ENCODE measurements at places on chromosomes 2 and 18.

DNA sequence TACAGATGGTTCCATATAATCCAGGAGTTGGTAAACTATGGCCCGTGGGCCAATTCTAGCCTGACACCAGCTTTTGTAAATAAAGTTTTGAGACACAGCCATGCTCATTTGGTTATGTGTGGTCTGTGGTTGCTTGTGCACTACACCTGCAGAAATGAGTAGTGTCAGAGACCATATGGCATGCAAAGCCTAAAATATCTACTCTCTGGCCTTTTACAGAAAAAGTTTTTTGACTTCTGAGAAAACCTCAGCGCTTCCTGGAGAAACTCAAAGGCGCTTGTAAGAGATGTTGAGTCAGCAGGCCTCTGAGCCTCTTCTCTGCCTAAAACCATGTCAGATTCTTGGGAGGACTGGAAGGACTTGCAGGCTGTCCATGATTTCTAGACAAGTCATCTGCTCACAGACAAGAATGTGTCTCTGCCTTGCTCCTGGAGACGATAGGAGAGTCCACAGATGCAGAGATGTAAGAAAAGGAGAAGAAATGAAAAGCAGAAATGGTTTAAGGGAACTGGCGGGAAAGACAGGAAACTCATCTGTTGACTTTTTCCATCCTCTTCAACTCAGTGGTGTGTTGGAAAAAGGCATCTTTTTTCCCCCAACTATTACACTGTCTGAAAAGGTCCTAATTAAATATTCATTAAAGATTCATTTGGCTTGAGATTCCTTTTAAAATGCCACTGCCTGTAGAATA is 5.2 kb downstream of the TTC39C start:
- no peak for DNase-seq

DNA sequence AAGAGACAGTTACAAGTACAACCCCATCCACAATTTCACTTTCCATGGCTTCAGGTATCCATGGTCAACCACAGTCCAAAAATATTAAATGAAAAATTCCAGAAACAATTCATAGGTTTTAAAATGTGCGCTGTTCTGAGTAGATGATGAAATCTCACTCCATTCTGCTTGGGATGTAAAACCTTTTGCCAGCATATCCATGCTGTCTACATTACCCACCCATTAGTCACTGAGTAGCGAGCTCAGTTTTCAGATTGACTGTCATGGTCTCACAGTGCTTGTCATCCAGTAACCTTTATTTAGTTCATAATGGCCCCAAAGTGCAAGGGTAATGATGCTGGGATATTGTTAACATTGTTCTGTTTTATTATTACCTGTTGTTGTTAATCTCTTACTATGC is 40.5 kb downstream of the SMAD4 start:
- DNase-seq, result no peak

DNA sequence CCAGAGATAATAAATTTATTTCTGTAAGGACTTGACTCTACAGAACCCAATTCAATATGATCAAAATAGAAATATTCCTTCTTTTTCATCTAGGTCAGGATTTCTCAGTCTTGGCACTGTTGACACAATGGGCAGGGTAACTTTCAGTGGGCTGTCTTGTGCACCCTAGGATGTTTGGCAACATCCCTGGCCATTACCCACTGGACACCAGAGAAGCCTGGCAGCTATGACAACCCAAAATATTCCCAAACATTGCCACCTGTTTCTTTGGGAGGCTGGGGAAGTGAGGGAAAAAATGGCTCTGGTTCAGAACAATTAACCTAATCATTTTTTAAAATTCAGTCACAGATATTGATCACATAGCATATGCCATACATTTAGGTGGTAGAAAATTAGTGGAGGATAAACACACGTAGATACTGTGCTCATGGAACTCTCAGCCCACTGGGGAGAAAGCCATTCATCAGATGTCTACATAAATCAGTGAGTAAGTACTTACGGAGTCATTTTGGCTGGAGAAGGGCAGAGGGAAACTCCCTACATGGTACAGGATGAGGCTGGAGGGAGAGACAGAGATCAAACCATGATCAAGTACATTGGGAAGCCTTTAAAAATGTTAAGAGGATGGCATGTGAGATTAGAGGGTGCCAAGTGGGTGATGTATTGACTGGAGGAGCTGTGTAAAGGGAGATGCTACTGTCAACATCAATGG is 718 bp upstream of the TNP1 start:
- DNase-seq, result no peak

GRCh38 chr2:165472922-165473321 is 3.4 kb downstream of the CSRNP3 start:
- no peak for DNase-seq

DNA sequence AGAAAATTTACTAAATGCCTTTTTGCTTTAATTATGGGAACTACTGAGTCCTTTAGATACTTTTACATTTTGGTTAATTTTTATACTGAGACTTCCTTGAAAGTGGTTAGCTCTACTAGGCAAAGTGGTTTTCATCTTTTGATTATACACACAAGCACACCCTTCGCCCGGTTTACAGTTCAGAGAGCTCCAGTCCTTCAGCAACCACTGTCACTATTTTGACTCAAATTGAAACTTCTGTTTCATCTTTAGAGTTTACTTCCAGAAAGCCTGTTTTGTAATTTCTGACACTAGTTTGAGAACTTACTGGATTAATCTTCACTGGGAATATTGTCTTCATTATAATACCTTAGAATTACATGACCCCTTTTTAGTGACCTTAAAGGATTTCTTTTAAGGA is 140.3 kb upstream of the FOSL2 start:
- no peak for DNase-seq

DNA sequence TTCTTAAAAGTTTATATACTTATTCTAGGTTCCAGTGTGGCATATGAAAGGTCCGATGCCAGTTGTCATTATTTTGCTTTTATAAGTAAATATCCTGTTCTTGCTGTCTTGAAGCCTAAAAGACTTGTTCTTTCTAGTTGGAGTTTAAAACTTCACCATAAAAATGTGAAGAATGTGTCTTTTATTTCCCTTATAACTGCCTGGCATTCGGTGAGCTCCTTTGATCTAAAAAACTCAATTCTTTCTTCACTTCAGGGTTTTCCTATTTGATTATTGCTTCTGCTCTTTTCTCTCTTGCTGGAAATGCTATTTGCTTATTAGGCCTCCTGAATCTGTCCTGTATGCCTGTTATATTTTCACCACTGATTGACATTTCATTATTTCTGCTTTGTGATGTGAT is 51.6 kb downstream of the TSPYL6 start:
- DNase-seq, result no peak

GRCh38 chr18:11760498-11761167 is 71.6 kb downstream of the GNAL start:
- no peak for DNase-seq

- DNase-seq, result no peak
These were observed 77.4 kb upstream of the TAF1B start for GRCh38 chr2:9765611-9766531.

- no peak for DNase-seq
These were observed 12.6 kb downstream of the BARD1 start for GRCh38 chr2:214796911-214797310.

DNA sequence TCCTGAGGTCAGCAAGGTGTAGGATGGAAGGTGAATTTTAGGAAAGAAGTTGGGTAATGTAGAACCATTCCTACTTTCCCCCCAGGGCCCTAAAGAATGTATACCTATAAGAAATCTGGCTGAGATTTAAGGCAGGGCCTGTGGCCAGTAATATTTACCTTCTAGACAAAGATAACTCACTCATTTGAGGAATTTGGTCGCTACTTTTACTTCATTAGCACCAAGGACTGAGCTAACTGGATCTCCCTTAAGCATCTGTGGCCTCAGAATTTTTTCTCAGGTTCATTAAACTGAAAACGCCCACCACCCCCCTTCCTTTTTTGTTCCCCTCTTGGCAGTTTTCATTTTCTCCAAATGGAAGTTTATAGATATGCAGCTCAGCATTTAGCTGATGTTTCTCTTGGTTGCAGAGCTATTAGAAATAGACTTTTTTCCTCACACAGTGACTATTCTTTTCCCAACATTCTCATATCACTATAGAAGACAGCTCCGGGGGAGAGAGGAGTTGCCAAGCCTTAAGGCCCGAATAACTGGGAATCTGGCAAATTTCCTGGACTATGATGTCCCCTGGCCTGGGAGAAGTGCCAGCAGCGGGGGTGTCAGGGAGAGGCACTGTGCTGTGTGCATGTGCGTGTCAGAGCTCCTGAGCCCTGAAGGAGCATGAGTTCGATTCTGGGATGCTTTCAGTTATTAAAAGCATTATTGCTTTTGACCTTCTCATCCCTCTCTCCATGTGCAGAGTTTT is 310.9 kb downstream of the PRKCE start:
- DNase-seq, result no peak

GRCh38 chr18:45014047-45014501 is 333.4 kb downstream of the SETBP1 start:
- DNase-seq, result no peak

- no peak for DNase-seq
These were observed 738.2 kb upstream of the GCFC2 start for GRCh38 chr2:76448956-76449355.

GRCh38 chr2:218261423-218262236 is 815 bp downstream of the GPBAR1 start:
- DNase-seq, result no peak

DNA sequence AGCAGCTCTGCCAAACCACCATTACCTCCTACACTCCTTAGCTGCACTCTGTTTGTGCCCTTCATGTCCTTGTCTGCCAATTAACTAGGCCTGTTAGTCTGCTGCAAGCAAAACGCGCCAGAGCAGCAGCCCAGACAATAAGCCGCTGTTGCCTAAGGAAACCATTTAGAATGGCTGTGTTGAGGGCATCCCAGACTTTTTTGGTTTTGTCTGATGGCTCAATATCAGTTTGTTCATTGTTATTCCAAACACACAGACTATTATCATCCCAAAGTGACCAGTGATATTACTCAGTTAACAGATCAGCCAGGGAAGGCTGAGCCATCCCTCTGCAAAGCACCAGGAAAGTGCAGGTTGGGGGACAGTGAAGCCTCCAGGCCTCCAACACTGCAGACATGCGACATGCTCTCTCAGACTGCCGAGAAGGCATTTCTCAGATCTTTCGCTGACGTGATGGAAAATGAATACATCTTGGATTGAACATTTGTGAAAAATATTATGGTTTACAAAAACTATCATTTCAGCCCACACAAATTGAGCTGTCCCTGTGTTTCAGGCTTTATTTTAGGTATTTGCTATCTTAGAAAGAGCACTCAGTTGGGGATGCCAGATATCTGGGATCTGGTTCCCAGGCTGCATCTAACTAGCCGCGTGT is 182.0 kb upstream of the HNRNPA3 start:
- no peak for DNase-seq

DNA sequence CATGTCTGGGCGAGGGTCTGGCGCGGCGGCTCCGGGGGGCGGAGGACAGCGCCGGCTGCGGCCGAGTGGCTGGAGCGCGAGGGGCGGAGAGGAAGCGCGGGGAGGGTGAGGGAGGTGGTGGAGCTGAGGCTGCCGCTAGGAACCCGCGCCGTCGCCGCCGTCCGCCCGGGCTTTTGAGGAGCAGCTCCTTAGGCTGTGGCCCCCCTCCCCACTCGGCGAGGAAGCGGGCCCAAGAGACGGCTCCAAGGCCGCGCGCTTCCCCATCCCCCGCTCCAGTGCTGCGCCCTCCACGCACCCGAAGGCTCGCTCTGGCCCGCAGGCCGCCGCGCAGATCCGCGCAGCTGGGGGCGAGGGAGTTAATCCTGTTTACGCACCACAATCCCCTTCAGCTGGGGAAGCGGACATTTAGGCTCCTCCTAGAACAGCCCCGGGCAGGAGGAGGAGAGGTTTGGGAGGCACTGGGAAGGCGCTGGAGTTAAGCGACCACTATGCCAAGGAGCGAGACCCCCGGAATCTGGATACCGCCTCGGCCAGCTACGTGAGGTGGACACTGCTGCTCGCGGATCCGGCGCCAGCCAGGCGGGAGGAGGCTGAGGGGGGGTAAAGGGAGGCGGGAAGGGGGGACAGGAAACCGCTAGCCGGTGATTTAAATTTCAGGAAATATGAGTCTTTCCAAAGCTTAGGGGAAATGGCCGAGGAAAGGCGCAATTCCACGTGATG is at the start of gene CNRIP1:
CNRIP1 (minus strand) TSS at position 552 of the 720 bp plus-strand sequence; CDS start at position 3, 549 bp downstream.
- DNase-seq, result no peak

GRCh38 chr2:11656671-11657101 is 13.3 kb downstream of the NTSR2 start:
- DNase-seq, result no peak

DNA sequence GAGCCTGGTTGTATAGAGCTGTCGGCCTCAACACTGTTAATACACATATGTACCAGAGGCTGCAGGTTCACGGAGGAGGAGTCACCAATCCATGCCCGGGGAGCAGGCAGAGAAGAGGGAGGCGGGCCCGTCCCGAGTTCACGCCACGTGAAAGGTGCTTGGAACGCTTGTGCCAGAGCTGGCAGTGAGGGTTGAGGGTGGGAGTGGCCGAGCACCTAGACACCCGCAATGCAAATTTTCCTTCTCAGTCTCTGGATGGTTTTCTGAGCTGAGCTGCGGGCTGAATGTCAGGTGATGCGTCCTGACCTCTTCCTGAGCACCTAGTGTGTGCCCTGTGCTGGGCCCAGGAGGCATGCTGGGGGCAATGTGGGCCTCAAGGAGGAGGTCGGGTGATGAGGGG is 52.2 kb downstream of the ODC1 start:
- DNase-seq, result no peak

- no peak for DNase-seq
These were observed 356.3 kb downstream of the PARD3B start for GRCh38 chr2:204901591-204901990.

DNA sequence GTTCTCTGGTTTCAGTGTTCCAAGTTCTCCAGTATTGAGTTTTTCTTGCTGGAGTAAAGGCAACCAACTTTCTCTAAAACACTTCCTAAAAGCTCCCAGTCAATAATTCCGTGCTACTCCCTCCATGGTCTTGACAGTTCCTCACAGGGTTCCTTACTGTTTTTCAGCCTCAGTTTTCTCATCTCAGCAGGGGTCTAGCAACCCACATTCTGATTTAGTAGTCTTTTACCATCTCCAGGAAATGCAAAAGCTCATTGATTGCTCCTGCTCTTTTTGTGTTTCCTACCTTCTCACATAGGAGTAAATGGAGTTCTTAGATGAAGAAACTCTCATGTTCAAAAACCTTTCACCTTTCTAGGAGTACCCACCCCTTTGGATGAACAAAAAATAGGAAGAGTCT is 978.8 kb upstream of the POU3F3 start:
- DNase-seq, result no peak

DNA sequence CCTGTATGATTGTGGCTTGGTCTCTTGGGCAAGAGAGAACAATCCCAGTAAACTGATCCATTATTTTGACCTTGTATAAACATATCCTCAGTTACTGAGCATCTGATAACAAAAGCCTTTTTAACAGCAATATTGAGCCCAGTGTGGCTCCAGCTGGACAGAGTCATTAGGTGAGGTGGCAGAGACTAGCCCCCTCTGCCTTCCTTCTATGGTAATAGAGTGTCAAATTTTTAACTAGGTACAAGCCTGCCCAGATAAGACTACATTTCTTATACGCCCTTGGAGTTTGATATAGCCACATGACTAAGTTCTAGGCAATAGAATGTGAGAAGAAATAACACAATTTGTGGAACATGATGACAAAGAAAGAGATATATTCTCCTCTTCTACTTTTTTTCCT is 56.2 kb downstream of the HNMT start:
- DNase-seq, result no peak
